A549 treated with DMSO at 1 μM for 4 hours (cell line): ENCODE measurements at places on chromosomes 5 and 9. TPM values are rescaled to one million over a fixed set of nuclear protein-coding genes. Genes with fewer than 3 reads are reported as not detected.

The CDH18 gene
- total RNA-seq = not detected in 5 replicates

The TEK gene
- 0.05 to 0.15 TPM (median 0.07 TPM) in 5 replicates for total RNA-seq

The UNC5A gene
- total RNA-seq = 0.12 to 0.37 TPM (median 0.27 TPM) in 5 replicates

The CDC25C gene
- total RNA-seq = 10.6 to 12.8 TPM (median 12.2 TPM) in 5 replicates

The LAMC3 gene
- total RNA-seq = 1.1 to 2.8 TPM (median 2.0 TPM) in 5 replicates

The LHFPL2 gene
- 51.3 to 64.9 TPM (median 60.9 TPM) in 5 replicates for total RNA-seq

The ABO gene
- total RNA-seq = not detected in 5 replicates

The ANXA2R gene
- total RNA-seq = 1.9 to 3.0 TPM (median 2.4 TPM) in 5 replicates

The TMEM174 gene
- not detected in 5 replicates for total RNA-seq

The PKD2L2 gene
- 0.06 to 0.08 TPM in 2 of 5 replicates, not detected in the others for total RNA-seq

The BNC2 gene
- 4.7 to 7.2 TPM (median 6.0 TPM) in 5 replicates for total RNA-seq

The FABP6 gene
- total RNA-seq = 0.57 to 1.0 TPM (median 0.85 TPM) in 5 replicates

The RORB gene
- not detected in 5 replicates for total RNA-seq

The GPRIN1 gene
- 7.3 to 10.3 TPM (median 9.4 TPM) in 5 replicates for total RNA-seq

The SLC34A3 gene
- total RNA-seq = 0.07 to 0.14 TPM (median 0.11 TPM) in 4 of 5 replicates, not detected in the other

The SPINK6 gene
- total RNA-seq = 0.32 to 0.76 TPM (median 0.48 TPM) in 5 replicates

The SMIM33 gene
- total RNA-seq = not detected in 5 replicates

The MELK gene
- total RNA-seq = 66.0 to 80.3 TPM (median 78.9 TPM) in 5 replicates

The DMRT3 gene
- total RNA-seq = 0.04 TPM in 1 of 5 replicates, not detected in the others
